CD4-positive, alpha-beta T cell treated with Interleukin-15 for 1 hour (primary cell): ENCODE measurements at places on chromosomes 16 and 17.

DNA sequence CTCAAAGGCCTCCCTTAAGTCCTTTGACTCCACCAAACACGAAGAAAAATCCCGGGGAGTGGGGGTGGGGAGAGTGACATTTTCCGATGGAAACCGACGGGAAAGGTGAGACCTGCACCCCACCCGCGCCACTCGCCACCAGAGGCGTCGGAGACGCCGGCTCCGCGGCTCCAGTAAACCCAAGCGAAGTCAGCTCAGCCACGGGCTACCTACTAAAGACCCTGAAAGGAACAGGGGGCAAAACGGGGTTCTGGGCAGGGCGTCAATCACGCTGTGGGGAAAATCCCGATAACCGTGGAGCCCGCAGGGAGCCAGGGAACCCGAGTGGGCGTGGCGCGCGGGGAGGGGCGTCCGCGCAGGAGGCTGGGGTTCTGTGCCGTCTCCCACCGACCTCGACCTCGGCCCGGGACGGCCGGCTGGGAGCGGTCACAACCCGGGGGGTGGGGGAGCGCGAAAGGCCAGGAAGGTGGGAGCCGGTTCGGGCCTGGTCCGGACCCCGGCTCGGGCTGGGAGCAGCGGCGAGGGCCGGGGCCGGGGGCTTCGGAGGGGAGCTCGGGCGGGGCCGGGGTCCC, 565 bp downstream of the WDR45B start:
- DNase-seq = peak; percentile 40

- DNase-seq = no peak
Observed at GRCh38 chr16:11106726-11107125, 149.3 kb downstream of the SOCS1 start.

DNA sequence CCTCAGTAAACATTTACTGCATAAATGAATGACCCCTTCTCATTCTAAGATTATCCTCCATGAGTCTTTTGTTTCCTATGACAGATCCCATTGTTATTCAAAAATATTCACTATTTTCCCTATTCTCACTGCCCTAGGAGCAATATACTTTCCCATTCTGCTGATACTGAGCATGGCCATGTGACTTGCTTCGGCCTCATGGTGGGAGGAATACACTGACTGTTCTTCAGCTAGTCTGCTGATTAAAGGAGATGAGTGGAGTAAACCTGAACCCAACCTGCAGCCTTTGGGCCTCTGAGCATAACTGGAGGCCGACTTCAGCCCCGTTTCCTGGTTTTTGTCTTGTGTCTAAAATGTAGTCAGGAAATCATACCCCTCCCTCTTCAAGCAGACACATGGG, 531.8 kb upstream of the SALL1 start:
- DNase-seq = no peak

- peak; percentile 13 for DNase-seq
Observed at GRCh38 chr17:2700030-2700490, 11.5 kb downstream of the CLUH start.

- no peak for DNase-seq
Observed at GRCh38 chr17:28327709-28328108, 7.6 kb downstream of the IFT20 start.

DNA sequence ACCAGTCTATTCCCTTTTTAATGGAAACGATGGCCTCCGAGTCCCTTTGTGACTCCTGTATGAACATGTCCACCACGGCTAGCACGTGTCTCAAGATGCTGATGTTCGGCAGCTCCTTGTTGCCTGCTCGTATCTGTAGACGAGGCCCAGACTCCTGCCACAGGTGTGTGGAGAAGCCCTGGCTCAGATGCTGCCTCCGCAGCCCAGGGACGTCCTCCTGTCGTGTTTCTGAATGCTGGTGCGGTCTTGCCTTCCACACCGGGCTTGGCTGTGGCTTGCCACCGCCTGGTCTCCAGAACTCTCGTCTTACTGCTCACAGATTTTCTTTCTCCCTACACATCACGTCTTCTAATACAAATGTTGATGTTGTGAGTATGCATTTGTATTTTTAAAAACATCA, 17.0 kb downstream of the FOXF1 start:
- DNase-seq = no peak

GRCh38 chr16:89536371-89536770, 24.1 kb upstream of the RPL13 start:
- no peak for DNase-seq
